ENCODE measurements at places on chromosomes 3 and 15.

GRCh38 chr3:32237670-32238452 lies 619 bp upstream of the CMTM8 start:
- DNase-seq, result no peak

DNA sequence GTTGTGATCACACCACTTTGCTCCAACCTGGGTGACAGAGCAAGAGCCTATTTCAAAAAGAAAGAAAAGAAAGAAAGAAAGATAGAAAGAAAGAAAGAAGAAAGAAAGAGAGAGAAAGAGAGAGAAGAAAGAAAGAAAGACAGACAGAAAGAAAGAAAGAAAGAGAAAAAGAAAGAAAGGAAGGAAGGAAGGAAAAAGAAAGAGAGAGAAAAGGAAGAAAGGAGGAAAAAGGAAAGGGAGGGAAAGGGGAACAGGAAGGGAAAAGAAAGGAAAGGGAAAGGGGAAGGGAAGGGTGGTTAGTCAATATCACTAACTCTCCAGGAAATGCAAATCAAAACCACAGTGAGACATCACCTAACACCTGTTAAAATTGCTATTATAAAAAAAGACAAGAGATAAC lies 18.2 kb downstream of the OR5K4 start:
- no peak for DNase-seq

- peak; percentile 72 for DNase-seq
Observed at GRCh38 chr15:64152507-64153387, 1.2 kb downstream of the SNX22 start.

- DNase-seq, result no peak
Observed at GRCh38 chr3:71726146-71726545, 944 bp upstream of the EIF4E3 start.

GRCh38 chr3:121660356-121661171 lies at the start of gene HCLS1:
Gene HCLS1, minus strand, starts transcription at chr3:121660903. Its CDS starts 2,556 bp downstream, at chr3:121658347.
- peak; percentile 88 for DNase-seq

- DNase-seq, result no peak
Observed at GRCh38 chr3:122627301-122627700, 49.9 kb downstream of the PARP15 start.

DNA sequence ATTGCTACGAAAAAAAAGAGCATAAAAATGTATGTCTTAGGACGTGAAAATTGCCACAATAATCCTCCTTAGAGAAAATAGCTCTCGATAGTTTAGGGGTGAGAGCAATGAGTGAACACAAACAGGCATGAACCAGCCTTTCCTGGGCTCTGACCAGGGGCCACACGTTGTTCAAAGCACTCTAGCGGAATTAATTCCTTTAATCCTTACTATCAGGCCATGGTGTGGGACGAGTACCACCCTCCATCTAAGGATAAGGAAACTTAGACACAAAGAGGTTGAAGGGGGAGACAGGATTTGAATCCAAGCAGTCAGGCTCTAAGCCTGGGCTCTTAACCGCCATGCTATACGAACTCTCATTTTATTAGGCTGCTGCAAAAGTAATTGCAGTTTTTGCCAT lies 81.9 kb upstream of the CACNA2D3 start:
- DNase-seq, result no peak

- DNase-seq, result peak; percentile 45
Observed at GRCh38 chr3:143208976-143209714, 89.6 kb downstream of the CHST2 start.

- DNase-seq, result no peak
Observed at GRCh38 chr15:47908486-47908885, 191.2 kb downstream of the SEMA6D start.

GRCh38 chr15:63610209-63610841 lies 13.1 kb downstream of the FBXL22 start:
- peak; percentile 90 for DNase-seq

- DNase-seq, result no peak
Observed at GRCh38 chr3:2375376-2375775, 276.7 kb downstream of the CNTN4 start.

GRCh38 chr3:177195242-177195991 lies 1.9 kb downstream of the TBL1XR1 start:
- DNase-seq, result peak; percentile 45

- DNase-seq, result no peak
Observed at GRCh38 chr3:54206874-54207273, 84.5 kb downstream of the CACNA2D3 start.

DNA sequence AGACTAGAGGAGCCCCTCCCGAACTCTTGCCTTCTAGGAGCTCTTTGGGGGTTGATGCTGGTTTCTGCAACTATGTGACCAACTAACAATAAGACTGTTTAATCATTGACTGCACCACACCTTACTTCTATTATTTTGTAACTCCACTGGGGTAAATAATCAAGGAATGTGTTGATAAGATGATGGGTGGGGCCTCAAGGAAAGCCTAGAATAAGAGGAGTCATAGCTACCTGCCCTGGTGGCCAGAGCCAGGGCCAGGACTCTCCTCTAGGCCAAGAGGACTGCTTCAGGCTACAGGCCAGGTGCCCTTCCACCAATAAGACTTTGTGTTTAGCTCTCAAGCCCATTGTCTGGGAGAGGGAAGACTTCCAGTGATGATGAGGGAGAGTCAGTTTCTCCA lies 41.2 kb upstream of the PIAS1 start:
- DNase-seq, result no peak

- no peak for DNase-seq
Observed at GRCh38 chr3:154657218-154657617, 227.2 kb upstream of the GPR149 start.

GRCh38 chr15:93182703-93183205 lies 93.7 kb upstream of the RGMA start:
- DNase-seq, result no peak

DNA sequence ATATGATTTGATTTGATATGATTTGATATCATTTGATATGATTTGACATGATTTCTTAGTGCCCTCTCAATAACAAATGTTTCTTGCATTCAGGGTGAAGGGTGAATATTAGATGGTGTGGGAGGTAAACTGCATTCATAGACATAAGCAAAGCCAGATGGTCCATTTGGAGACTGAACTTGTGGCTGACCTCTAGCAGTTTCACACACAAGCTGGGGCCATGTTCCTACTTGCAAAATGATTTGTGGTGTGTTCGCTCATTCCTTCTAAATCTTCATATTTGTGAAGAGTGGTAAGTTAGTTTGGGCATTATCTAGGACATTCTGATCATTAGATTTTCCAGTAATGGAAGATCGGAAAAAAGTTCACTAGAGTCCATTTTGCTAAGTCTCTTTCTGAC lies 40.5 kb upstream of the CCR4 start:
- no peak for DNase-seq

GRCh38 chr3:137835096-137835495 lies 71.0 kb downstream of the SOX14 start:
- DNase-seq, result no peak

DNA sequence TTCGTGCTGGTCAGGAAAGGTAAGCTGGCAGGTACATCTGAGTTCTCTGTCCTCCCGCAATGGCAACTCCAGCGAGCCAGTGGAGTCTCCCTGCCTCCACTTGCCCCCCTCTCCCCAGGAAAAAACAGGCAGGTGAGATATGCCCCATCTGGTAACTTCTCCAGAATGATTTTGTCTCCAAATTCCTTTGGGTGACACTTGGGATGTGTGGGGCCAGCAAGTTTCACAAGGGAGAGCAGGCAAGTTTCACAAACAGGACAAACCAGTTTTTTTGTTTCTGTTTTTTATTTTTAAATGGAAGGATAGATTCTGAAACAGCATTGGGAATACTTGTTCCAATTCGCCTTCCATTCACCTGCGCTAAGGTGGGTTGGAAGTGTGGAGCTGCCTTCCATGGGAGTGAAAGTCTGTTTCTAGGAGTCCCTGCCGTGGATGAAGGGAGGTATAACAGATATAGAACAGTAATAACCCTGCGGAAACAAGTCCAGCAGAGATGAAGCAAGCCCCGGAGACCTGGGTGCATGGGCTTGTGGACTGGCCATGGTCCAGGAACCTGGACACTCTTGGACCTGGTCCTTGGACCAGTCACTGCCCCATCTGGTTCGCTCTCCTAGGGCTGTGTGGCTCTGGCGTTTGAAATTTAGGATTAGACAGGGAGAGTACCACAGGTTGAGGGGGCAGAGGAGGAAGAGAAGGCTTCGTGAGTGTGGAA lies 22.9 kb upstream of the KIF23 start:
- DNase-seq, result no peak

- no peak for DNase-seq
Observed at GRCh38 chr3:134887536-134887935, 92.5 kb downstream of the EPHB1 start.

DNA sequence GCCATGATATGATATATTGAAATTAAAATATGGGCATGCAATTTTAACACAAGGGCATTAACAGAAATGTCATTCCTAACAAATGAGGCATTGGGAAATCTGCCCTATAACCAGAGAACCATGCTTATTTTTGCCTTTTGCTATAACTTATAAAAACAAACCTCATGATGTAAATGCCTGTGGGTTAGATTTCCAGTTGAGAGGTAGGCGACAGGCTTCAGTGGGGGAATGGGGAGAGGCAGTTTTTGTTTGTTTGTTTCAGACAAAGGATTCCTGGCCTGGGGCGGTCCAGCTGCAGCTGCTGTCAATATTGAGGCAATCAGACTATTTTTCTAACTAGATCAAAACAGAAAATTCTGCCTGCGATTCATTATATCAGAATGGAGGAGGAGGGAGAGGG lies 490.4 kb upstream of the CFAP20DC start:
- no peak for DNase-seq

DNA sequence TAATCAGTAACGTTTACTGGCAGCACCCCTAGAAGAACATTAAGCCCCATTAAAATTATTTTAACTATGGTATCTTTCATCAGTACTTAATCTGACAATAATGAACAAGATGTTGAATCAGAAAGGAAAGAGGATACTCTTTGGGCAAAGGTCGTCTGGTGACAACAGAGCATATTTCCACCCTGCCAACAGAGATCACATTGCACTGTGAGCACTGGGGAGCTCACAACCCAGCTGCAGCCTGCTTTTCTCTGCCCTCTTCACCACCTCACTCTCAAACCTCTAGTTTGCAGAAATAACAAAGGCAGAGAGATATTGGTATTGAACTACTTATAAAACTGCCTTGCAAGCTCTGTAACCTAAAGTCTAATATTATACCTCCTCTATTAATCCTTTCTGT lies 130.0 kb downstream of the FBN1 start:
- DNase-seq, result no peak

GRCh38 chr15:36769098-36769497 lies 189.7 kb downstream of the CDIN1 start:
- no peak for DNase-seq

All from MM.1S (cell line).